ENCODE measurements at places on chromosomes 1 and 21. TPM values are rescaled to one million over a fixed set of nuclear protein-coding genes. Genes with fewer than 3 reads are reported as not detected.

Gene ZNF684
- 4.1 TPM for total RNA-seq

Gene LCE2A
- not detected for total RNA-seq

Gene SELP
- total RNA-seq: 0.16 TPM

Gene THAP3
- 23.2 TPM for total RNA-seq

Gene LSS
- 30.5 TPM for total RNA-seq

Gene OR2L3
- total RNA-seq: not detected

Gene FMO1
- not detected for total RNA-seq

Gene SLAMF8
- total RNA-seq: 0.34 TPM
